ENCODE measurements at places on chromosomes 2 and 18.

DNA sequence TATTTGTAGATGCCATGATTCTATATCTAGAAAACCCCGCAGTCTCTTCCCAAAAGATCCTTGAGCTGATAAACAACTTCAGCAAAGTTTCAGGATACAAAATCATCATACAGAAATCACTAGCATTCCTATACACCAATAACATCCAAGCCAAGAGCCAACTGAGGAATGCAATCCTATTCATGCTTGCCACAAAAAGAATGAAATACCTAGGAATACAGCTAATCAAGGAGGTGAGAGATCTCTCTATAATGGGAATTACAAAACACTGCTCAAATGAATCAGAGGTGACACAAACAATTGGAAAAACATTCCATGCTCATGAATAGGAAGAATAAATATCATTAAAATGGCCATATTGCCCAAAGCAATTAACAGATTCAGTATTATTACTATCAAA, 551.4 kb upstream of the SLC39A10 start:
- DNase-seq: no peak

- no peak for DNase-seq
These were observed at the start of gene CTLA4 for GRCh38 chr2:203867561-203868200. Gene CTLA4, plus strand, starts transcription at chr2:203867771. Its CDS starts 172 bp downstream, at chr2:203867943.

DNA sequence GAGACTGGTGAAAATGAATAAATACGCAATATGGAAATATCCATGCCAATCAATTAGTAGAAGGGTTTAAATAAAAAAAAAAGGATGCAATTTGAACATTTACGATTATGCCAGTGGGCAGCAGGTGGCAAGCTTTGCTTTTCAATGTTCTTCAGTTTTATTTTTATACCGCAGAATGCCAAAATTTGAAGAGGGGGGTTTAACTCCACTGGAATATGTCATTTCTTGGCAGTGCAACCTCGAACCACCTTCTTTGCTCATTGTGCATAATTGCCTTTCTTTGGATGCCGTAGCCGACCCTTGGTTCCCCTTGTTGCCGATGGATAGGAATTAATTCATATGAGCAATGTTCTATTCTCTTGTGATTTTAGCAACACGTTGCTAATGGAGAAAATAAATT, 88.0 kb downstream of the LTBP1 start:
- DNase-seq: no peak

DNA sequence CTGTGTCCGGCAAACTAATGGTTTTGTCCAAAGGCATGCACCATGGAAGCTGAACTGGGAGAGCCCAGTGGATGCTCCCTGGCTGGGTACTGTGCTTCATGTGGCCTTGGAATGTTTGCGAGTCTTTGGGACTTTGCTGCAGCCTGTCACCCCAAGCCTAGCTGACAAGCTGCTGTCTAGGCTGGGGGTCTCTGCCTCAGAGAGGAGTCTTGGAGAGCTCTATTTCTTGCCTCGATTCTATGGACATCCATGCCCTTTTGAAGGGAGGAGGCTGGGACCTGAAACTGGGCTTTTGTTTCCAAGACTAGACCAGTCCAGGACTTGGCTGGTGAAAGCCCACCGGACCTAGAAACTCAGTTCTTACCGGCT, 1.7 kb downstream of the MARS2 start:
- DNase-seq: no peak

GRCh38 chr18:62037012-62037742, 144.4 kb upstream of the RNF152 start:
- DNase-seq: no peak

DNA sequence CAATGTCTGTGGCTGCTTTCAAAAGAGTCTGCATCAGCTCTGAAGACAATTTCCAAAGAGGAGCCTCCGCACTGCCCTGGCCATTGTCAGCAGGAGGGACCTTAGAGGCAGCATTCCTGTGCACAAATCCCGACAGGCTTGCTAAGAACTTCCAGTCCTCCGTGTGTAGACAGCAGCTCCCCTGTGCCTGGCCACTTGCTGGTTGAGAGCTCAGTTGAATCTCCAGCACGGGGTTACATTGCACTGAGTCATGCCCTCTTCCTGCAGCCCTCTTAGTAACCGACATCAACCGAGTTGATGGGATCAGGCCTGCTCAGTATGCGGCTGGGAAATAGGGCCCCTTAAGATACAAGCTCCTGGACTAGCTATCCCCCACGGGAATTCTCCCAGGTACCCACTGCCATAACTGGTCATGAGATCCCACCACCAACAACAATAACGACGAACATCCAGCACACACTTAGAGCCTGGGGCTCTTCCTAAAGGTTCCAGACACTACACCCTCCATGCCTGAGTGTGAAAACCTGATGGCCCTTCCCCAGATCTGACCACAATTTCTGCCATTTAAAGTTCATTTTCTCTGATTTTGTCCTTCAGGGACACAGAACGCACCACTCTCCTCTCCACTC, 12.0 kb downstream of the ATP6V1B1 start:
- DNase-seq: no peak

- peak; percentile 99 for DNase-seq
These were observed at the start of gene PPM1B for GRCh38 chr2:44168681-44169154. Gene PPM1B, plus strand, starts transcription at chr2:44168875. Its CDS starts 32,325 bp downstream, at chr2:44201200.

GRCh38 chr2:30300456-30301221, 69.3 kb downstream of the LBH start:
- no peak for DNase-seq
